ENCODE measurements at places on chromosomes 3 and 15.

DNA sequence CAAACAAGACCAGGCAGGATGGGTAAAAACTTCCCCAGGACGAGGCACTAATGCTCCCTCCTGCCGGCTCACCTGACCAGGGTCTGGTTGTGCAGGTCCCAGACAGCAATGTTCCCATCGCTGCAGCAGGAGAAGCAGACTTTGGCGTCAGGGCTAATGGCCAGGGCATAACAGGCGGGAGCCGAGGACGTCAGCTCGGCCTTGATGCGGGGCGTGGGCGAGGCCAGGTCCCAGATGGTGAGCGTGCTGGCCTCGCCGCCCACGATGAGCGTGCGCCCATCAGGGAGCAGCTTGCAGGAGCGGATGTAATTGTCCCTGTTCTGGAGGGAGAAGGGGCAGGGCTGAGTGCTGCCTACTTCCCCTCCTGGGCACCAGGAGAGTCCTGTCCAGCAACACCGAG is 43.4 kb downstream of the TLE3 start:
- no peak for DNase-seq

- no peak for DNase-seq
Observed at GRCh38 chr3:52856666-52857065, 21.8 kb upstream of the MUSTN1 start.

DNA sequence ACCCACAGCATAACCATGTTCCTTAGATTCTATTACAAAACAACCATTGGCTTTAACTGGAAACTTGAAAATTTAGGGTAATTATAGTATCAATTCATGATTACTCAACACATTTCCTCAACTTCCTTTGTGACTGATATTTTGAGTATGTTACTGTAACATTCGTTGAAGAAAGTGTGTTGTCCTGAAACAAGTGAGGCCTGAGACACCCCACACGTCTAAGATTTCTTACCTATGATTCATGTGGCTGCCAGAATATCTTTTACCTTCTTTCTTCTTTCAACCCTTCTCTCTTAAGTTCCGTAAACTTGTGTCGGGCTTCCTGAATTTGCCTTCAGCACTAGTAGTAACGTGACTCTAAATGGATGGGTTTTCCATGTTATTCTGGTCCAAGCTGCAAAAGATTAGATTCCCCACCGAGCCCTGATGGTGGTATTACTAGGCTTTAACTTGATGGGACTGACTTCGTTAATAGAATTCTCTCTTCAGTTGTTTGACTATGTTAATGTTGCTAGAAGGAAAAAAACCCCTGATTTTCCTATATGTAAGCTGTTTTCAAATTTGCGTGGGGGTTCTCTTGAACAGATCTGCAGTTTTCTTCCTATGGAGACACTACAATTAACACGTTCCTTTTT is 296.0 kb upstream of the ICE2 start:
- no peak for DNase-seq

DNA sequence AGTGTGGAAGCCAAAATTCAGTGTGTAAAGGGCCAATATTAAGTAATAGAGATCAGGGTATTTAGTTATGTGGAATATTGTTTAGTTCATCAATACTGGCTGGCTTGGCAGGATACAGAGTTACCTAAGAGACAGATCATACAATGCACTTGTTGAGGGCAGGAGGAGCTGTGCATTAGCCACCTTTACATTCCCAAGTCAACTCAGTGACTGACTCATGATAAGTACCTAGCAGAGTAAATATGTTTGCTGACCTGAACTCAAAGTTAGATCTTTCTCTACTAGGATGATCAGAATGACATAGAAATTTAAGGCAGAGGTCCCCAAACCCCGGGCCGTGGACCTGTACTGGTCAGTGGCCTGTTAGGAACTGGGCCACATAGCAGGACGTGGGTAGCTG is 3.5 kb upstream of the ABHD17C start:
- DNase-seq = no peak

DNA sequence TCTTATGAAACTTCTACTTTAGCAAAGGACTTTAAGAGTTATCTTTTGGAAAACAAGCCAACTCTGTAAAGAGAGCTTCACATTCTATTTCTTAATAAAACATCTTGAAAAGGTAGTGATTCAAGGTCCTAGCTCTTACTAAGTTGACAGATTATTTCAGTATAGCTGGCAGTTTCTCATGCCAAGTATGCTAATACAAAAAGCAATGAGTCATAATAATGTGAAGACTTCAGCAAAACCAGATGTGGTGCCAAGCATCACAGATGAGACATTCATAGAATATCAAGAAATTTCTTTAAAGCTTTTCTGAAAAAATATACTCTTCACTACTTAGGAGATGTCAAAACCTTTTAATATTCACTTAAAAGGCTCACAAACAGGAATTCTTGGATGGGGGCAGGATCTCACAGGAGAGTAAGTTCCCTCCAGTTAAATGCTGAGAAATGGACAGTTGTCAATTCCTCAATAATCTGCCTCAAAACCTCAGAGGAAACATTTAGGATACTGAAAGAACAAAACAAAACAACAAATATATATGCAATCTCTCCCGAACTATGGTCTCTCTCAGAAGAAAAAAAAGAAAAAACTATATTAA is 45.6 kb downstream of the DCBLD2 start:
- peak; percentile 6 for DNase-seq

- no peak for DNase-seq
Observed at GRCh38 chr3:65960087-65960486, 78.6 kb downstream of the MAGI1 start.
